ENCODE measurements at places on chromosomes 2 and 18.

DNA sequence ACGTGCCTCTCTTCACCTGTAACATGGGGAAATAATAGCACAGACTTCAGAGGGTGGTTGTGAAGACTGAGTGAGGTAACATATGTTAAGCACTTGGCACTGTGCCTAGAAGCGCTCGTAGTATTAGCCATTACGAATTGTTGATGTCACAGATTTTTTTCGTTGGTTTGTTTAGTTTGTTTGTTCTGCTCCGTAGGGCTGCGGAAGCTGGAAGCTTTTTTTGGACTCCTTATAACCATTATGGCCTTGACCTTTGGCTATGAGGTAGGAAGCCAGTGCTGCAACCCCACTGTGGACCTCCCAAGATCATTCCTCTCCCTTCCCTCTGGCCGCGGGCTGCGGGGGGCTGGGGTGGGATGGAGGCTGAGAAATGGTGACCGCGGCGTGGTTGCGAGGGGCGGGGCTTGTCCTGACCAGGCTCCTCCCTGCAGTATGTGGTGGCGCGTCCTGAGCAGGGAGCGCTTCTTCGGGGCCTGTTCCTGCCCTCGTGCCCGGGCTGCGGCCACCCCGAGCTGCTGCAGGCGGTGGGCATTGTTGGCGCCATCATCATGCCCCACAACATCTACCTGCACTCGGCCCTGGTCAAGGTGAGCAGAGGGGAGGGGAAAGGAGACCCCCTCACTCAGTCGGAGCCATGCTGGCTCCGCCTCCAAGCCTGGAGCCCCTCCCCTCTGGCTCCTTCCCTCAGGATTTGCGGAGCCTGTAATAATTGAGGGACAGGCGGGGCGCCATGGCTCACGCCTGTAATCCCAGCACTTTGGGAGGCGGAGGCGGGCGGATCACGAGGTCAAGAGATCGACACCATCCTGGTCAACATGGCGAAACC is 5.5 kb downstream of the SLC11A1 start:
- no peak for DNase-seq

- DNase-seq: no peak
Measured at GRCh38 chr2:122421775-122422174, 666.3 kb downstream of the TSN start.

- DNase-seq: no peak
Measured at GRCh38 chr18:79798346-79798998, 734 bp downstream of the KCNG2 start.

- no peak for DNase-seq
Measured at GRCh38 chr18:68865021-68865420, 67.1 kb downstream of the CCDC102B start.

DNA sequence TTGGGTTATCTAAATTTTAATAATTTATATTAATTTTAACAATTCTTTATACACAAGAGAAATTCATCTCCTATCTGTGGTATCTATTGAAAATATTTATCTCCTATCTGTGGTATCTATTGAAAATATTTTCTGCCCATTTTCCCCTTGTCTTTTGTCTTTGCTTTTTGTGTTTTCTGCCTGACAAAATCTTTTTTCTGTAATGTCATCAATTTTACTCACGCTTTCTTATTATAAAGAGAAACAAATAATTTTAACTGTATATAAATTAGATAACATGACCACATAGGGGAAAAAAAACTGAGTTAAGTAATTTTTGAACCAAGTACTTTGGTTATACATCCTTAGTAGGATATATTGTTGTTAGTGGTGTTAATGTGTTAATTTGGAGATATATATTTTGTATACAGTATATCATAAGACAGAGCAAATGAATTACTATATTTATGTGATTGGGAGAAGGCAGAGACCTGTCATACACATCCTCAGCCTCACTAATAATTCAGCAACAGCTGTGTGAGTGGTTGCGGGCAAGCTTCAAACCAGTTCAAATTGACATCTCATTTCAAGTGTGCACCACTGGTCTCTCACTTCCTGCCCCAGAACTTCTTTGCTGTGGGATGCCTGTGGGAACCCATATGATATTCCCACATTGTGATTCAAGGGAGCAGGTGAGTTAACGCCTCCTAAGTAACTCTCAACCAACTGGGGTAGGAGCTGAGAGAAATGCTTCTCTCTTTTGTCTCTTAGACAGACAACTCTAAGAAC is 292.4 kb downstream of the SP3 start:
- no peak for DNase-seq

- DNase-seq: no peak
Measured at GRCh38 chr2:65917986-65918385, 485.6 kb upstream of the SPRED2 start.

DNA sequence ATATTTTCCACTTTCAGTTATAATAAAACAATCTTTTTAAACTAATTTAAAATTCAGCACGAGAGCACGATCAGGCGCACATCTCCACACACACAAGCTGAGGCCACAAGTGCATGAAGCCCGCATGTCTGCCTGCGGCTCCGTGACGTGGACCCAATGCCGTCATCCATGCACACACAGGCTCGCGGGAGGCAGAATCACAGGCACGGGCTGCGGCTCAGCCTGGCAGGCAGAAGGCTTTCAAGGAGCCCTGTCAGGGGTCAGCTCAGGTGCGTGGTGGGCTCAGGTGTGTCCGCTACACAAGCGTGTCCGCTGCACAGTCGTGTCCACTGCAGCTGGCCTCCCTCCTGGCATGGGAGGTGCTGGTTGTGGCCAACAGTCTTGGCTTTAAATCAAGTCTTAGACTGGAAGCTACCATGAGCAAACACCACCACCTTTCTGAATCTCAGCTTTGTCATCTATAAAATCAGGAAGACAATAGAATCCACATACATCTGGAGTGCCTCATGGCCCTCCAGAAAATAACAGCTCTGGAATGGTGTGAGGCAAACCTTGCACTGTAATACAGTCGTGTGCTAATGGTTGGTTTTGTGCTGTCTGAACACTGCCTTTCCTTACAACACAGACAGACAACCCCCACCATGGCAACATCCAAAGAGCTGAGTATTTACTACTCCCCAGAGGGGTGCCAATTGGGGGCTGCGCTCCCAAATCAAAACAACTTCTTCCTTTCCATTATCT is 210.1 kb downstream of the NDUFA10 start:
- DNase-seq: no peak

DNA sequence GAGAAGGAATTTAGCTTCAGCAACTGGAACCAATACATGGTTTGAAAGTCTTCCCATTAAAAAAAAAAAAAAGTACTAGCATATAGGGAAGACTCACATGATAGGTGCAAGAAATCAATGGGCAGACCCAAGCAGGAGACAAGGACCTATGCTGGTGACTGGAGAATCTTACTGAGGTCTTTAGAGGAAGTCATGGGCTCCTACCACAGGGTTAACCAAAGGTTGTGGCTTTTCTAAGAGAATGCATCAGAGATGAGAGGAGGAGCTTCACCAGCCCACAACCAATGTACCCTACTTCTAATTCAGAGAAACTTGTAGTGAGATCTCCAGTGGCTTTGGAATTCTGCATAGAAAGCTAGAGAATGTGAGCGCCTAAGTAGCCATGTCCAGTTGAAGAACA is 207.4 kb downstream of the NCKAP5 start:
- DNase-seq: no peak

DNA sequence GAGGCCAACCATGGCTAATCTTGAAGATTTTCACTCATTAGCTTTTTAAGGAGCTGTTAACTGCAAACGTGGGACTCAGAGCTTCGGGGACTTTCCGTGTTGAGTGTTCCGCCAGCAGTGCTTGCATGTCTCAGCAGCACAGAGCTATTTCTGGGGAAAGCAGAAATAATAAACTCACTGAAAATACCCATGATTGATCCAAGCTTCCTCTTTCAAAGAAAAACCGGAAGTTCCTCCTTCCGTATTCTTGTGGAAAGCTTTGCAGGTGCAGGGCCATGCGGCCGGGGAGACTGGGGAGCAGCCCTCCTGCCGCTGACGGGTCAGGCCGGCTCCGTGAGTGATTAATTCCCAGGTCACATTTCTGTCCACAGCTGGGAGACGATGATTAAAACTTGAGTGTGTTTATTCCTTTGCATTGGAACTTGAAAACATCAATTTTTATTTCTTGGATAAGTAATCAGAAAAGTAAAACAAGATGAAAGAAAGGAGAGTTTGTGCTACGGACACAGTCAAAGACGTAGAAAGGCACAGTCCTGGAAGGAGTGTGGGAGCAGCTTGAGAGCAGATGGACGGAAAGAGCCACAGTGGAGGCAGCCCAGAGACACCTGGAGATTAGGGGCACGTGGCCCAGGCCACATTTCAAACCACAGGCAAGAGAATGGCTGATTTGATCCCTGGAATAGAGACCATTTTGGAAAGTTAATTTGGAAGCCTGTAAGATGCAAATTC is 54.2 kb upstream of the CTDP1 start:
- peak; percentile 74 for DNase-seq

DNA sequence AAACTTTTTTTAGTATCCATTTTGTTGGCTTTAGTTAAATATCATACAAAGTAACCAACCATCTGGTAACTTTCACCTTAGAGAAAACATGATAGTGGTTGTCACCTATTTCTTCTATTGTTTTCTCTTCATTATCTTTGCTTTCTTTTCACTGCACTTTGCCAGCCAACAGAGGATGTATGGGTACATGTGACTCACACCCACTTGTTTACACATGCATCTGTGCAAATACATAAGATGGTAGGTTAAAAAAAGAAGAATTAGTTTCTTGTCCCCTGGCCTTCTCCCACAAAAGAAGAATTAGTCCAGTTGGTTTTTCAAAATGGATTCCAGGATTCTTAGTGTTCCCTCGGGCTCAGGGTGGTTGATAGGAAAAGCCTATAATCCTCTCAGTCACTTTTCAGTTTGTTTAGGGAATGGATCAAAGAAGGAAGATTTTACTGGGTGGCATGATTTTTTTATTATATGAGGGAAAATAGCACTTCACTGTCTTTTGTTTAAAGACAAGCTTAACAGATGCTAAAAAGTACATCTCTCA is 46.6 kb downstream of the CDK15 start:
- no peak for DNase-seq

DNA sequence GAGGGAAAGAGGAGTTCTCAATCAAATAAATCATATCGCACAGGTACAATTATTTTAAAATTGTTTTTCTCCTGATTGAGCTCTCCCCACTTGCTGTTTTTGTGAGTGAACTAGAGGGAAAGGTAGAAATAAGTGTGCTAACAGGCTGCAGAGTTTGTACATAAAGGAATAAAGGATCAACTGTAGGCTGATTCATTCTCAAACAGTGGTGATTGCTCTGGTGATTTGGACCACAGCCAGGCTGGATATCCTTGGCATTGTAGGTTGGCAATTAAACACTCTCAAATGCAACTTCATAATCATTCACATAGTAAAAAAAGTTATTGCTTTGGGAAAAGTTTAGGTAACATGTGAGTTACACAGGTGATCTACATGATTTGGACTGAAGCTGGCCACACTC is 29.8 kb downstream of the LRP1B start:
- DNase-seq: no peak

DNA sequence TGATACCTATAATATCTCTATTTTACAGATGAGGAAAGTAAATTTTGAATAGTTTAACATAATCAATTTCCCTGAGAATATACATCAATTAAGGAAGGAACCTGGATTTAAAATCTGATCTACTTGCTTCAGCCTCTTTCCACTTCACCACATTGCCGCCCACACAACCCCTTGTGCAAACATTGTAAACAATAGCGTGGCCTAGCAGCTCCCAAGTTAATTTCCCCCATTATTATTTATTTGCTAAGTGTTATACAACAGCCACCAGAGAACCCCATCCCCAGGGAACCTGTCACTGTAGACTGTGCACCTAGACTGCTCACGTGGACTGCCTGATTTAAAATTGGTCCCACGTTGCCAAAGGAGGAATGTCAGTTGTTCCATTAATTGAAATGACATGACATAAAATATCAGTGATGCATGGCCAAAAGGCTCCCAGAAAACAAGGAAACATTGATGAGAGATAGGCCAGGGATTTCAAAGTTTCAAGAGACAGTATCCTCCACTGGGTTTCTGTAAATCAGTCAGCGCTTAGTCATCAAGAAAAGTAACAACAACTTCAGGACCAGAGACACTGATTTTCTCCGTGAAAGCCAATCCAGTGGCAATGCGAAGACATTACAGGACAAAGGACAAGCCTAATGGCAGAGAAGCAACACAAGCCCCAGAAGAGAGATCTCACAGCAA is 41.3 kb downstream of the SCG2 start:
- no peak for DNase-seq

DNA sequence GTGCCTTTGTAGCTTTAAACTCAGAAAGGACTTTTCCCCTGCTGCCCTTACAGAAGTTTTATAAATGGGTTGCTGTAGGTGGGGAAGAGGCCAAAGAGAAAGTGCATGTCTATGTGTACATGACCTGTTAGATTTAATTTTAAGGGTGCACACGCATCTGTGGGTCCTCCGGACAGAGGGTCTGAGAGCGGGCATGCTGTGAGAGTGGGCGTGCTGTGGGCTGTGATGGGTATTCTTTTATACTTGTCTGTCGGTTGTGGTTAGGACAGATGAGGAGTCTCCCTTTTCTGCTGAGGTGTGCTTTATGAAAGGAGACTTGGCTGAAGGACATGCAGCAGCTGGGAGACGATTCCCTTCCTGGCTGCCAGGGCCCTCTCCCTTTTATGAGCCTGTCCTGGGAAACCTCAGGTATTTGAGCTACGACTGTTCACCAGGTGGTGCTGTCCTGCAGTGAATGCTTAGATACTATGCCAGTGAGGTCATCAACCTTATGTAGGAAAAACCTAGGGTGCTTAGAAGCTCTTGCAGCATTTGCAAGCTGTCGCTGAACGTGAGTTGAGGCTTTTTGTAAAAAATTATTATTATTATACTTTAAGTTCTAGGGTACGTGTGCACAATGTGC is 67.5 kb downstream of the TANC1 start:
- DNase-seq: peak; percentile 19

GRCh38 chr2:100744589-100744988 is 75.3 kb upstream of the NPAS2 start:
- peak; percentile 20 for DNase-seq

GRCh38 chr18:28161608-28162599 is 15.0 kb downstream of the CDH2 start:
- no peak for DNase-seq

- peak; percentile 64 for DNase-seq
Measured at GRCh38 chr2:64036034-64036705, 16.9 kb upstream of the VPS54 start.

DNA sequence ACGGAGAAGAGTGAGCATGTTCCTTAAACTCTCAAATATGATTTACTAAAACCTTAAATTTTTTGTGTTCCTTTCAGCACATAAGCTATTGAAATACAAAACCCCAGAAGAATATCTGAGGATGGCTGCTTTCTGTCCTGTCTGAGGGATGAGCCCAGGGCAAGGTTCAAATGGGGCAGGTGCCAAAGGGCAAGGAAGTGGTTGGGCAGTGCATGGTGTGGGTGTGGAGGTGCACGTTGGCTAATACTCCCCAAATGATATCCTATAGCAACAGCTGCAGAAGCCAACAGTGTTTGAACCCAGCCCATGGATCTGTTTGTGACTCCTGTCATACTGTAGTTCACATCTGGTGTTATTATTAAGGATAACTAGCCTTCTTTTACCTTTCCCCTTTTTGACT is 183.0 kb downstream of the CDCA7 start:
- DNase-seq: no peak

DNA sequence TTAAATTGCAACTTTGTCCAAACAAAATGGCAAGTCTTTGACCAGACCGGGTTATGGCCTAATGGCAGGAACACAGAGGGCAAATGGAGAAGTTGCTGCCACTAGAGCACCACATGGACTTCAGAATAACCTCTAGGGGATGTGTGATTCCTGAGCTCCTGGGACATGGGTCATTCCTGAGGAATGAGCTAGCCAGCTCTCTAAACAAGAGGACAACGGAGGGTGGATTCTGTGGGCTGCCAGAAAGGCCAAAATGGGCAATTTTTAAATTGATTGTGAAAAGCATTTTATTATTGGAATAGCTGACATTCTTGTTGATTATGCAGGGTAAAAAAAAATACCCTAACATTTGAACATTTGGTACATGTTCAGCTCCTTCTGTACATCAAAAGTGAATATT is 109.8 kb upstream of the FZD5 start:
- DNase-seq: no peak

All from GM10248 (cell line).